ENCODE measurements at places on chromosomes 16 and 17. TPM values are rescaled to one million over a fixed set of nuclear protein-coding genes. Genes with fewer than 3 reads are reported as not detected.

The MPP2 gene
- 1.2 TPM for total RNA-seq

The TOP2A gene
- total RNA-seq: 517 TPM

The SLFN14 gene
- not detected for total RNA-seq

DNA sequence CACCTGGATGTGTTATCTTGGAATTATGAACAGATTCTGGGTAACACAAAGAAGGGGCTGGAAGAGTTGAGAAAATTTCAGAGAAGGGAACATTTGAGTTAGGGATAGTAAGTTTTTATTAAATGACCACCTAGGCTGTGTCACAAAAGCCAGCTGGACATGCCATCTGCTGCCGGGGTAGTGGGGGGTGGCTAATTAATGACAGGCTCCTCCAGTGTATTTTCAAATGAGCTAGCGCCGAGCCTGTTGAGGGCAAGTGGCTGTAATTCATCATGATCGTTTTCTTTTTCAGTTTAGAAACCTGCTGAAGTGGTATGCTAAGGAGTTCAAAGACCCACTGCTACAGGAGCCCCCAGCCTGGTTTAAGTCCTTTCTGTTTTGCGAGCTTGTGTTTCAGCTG lies 6.2 kb downstream of the TMEM97 start:
- peaks cover 25% of the 10 kb centered on the region for H3K36me3 ChIP-seq
- no peak overlapping the region for H3K4me3 ChIP-seq
- DNase-seq: no peak
- H3K27me3 ChIP-seq: no peaks in the 10 kb centered on the region

DNA sequence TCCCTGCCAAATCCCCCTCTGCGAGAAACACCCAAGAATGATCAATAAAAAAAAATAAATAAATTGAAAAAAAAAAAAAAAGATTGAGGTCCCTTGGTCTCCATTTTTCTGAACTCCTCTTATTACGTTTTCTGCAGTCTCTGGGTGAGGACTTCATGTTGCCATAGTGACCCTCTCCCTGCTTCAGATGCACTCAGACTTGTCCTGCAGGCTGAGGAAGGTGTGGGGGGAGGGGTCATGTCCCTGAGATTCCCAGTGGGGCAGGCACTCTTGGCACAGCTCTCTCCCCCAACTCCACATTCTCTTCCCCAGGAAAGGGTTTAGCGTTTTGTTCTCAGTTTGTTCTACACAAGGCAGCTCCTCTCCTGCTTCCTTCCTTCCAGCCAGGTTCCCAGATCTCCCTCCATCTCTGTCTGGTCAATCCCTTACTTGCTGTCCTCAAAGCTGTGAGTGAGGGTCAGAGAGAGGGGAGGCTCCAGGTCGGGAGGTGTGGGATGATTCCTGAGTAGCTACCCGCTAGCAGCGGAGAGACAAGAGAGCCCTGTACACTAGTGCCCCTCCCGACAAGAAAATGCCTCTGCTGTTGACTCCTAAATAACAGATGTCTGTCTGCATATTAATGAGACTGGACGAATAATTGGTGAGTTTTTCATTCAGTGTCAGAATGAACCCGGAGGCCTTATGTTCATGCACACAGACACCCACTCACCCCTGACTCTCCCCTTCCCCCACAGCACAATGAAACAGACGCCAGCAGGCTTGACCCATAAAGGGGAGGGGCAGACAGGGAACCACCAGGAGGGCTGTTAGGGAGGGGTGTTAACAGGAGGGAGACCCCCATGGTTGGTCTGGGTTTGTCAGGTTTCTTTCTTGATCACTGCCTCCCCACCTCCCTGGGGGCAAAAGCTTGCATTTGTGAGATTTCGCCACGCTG lies 9.2 kb downstream of the RND2 start:
- DNase-seq: no peak
- no peaks in the 10 kb centered on the region for H3K4me1 ChIP-seq
- H3K27ac ChIP-seq: no peak overlapping the region
- H3K36me3 ChIP-seq: no peaks in the 10 kb centered on the region
- H3K27me3 ChIP-seq: no peaks in the 10 kb centered on the region

All from activated CD8-positive, alpha-beta T cell treated with anti-CD3 and anti-CD28 coated beads, Interleukin-2, amount 10 ng/mL, durations not matched to agents 7 days and 5 days (primary cell).